ENCODE measurements at places on chromosomes 2 and 18.

GRCh38 chr2:29317077-29317517, 201.9 kb downstream of the CLIP4 start:
- no peak for DNase-seq

GRCh38 chr2:233604826-233605225, 12.6 kb upstream of the UGT1A8 start:
- no peak for DNase-seq

DNA sequence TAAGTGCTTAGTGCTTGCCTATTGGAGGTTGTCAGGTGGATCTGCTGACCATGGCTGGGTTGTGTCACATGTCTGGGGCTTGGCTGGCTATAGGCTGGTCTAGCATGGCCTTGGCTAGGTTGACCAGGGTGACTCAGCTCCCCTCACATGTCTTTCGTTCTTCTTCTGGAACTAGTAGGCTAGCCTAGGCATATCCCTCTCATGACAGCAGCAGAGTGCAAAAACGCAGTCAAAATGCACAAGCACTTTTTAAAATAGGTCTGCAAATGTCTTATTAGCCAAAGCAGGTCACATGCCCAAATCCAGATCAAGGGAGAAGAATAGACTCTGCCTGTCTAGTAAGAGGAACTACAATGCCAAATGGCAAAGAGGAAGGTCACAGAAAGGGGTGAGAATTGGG, 179.7 kb upstream of the ACVR2A start:
- DNase-seq: no peak

DNA sequence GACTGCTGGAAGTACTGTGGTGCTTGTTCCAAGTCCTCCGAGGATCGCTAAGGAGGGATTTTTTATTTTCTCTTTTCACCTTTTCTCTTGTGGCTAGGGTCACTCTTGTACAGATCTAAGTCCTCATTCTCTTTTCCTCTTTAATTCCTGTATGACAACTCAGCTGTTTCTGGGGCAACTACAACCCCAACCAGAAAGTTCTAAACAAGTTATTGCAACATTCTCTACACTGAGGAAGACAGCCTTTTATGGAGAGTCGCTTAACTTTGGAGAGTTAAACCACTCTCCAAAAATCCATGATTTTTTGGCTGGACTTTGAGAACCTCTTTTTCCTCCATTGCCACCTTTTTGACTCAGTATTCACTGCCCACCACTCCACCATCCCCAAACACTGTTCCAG, 74.0 kb upstream of the SESTD1 start:
- DNase-seq: no peak

DNA sequence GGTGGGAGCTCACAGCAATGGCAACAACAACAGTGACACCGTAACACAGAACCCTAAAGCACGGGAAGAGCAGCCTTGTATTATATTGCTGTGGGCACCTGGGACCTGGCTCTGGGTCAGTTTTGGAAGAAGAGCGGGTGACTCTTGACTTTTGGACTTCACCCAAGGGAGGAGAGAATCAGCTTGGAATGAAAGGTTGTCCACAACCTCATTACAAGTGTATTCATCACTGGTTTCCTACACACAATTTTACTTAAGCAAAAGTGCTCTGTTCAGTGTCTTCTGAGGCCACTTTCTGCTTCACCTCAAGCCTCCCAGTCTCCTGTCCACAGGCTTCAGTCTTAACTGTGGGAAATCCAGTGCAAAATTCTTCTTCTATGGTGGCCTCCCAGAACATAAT, 263.8 kb downstream of the KCNE4 start:
- no peak for DNase-seq

DNA sequence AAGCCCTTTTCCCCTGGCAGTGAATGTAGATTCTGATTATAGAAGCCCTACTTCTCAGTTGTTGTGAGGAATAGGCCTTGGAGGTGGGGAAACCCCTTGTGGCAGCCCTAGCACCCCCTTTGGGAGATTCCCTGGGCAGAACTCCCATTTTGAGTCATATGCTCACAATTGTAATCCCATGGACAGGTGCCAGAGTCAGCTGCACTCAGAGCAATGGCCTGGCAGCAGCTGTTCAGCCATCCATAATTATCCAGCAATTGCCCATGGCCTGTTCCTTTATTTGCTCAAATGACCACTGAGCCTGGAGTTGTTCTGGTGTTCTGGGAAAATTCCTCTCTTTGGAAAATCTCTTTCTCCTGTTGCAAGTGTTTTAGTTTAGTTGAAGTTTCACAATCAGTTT, 71.7 kb downstream of the PTRHD1 start:
- no peak for DNase-seq

- no peak for DNase-seq
Observed at GRCh38 chr18:52588931-52589330, 248.9 kb downstream of the DCC start.

DNA sequence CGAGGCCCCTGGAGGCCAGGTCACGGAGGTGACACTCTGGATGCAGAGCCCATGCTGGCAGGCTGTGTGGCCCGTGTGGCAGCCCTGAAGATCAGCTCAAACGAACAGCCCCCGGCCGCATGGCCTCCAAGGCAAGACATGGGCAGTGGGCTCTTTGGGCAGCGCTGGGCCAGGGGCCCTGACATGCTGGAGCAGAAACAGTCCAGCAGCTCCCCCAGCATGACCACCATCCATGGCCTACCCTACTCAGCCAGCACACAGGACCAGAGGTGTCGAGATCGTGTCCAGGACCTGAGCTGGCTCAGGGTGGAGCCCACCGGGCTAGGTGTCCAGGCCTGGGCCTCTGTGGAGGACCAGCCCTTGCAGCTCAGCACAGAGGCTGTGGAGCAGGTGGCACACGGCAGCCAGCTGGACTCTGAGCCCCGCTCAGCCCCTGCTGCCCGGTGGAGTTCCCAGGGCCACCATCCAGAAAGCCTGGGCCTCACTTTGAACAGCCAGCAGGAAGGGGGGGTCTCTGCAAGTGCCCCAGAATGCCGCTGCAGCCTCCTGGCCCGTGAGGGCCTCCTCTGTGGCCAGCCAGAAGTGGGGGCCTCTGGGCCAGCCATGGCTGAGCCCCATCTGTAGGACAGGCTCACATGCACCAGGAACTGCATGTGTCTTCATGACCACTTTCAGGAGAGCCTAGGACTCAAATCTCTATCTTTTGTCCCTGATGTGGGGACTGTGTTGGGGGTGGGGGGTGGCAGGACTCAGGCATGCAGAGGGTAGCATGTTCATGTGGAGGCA, 8.9 kb downstream of the AMER3 start:
- DNase-seq: no peak

DNA sequence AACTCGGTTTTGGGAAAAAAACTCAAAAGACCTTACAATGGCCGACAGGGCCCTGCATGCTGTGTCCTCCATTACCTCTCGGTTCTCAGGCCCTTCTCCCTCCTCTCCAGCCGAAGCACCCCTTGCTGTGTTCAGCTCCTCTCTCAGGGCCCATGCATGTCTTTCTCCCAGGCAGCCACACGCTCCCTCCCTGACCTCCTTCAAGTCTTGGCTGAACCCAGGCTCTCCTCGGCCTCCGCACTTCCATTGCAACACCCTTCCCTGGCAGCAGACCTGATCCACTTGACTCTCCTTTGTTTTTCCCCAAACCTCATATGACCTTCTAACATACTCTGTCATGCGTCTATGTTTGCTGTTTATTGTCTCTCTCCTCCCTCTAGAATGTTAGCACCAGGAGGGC, 114.0 kb downstream of the CYP26B1 start:
- no peak for DNase-seq

DNA sequence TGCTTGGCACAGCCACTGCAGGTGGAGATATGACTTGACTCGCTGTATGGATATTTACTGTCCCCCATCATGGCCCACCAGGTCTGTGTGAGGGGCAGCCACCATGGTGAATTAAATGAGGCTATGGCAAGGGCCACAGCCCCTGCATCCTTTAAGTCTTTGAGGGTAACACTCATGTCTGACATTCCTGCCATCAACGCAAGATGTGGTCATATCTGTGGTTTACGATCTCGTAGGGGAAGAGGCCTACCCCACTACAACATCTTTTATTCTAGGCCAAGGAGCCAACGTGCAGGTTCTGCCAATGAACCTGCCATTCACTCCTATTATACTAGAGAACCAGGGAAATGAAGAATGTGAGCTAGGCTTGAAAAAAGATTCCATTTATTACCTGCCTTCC, 381.6 kb upstream of the ID2 start:
- DNase-seq: no peak

GRCh38 chr2:189046320-189046719, 72.1 kb downstream of the COL3A1 start:
- no peak for DNase-seq

- DNase-seq: no peak
Observed at GRCh38 chr2:213320604-213321003, 36.3 kb downstream of the SPAG16 start.

- DNase-seq: no peak
Observed at GRCh38 chr2:26033270-26033817, 540 bp upstream of the RAB10 start.

GRCh38 chr2:689877-690510, 12.8 kb upstream of the TMEM18 start:
- no peak for DNase-seq

- no peak for DNase-seq
Observed at GRCh38 chr2:85504778-85505261, 34.1 kb upstream of the MAT2A start.

DNA sequence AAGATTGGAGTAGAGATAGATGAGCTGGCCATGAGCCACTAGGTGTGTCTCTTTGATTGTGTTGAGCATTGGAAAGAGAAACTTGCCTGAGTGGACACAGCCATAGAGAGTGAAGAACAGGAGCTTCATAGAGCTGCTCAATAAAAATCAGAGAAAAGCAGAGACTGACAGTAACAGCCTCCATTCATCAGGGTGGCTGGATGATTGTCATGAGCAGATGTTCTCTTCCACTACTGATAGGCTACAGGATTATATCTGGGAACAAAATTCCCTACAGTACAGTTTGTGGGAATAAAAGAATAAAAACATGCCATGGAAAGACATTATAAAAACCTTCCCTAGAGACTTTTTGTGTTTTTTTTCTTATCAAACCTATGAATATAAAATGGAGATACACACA, 404.8 kb upstream of the ACVR2A start:
- no peak for DNase-seq

GRCh38 chr18:63233334-63233733, 86.2 kb downstream of the BCL2 start:
- DNase-seq: peak; percentile 10

DNA sequence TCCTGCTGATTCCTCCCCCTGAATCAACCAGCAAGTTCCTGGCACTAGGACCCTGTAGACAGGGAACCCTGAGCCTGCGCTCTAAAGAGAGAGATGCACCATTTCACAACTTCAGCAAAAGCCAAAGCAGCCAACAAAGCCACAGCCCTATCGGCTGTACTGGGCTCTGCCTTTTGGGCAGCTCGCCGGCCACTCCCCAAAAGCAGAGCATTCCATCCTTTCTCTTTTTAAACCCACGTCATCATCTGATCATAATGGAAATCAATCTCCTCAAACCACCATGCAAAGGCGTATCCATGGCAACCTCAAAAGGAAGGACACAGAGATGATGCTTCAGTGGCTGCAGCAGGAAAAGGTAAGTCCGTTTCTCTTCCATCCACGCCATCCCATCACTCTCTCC, 5.3 kb upstream of the DCTN1 start:
- DNase-seq: no peak

DNA sequence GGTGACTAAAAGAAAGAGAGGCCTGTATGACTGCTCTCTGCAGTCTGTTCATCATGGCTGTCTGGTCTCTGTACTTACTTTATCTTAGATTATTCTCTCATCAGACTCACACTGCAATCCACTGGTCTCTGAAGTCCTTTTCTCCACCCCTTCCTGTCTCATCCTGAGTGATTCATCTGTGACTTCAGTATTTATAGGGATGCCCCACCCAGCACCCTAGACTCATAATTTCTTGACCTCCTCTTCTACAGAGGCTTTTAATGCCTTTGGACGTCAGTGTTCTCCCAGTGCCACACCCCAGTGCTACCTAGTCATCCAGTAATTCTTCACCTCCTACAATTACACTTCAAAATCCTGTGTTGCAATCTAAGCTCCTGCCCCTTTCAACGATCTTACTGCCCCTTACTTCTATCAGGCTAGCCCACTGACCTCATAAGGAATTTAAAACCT, 14.9 kb upstream of the ITPRID2 start:
- DNase-seq: no peak

GRCh38 chr2:64540615-64541014, 16.5 kb downstream of the AFTPH start:
- DNase-seq: no peak

DNA sequence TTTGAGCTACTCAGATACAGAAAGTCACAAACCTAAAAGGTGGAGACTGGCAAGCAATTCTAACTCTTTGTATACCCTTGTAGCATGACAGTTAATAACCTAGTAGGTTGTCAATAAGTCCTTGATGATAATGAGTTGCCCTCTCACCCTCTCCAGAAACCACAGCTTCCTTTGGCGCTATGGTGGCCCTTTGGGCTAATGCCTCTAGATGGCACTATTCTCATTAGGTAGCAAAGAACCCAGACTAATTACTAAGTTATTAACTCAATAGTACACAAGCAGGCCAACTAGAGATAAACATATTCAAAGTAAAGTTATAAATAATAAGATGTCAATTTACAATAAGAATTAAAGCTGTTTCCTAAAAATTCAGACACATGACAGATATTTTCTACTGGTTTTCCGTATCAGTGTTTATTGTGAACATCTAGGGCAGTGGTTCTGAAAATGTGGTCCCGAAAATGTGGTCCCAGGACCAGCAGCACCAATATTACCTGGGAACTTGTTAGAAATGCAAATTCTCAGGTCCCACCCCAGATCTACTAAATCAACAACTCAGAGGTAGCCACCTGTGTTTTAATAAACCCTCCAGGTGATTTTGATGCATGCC, 41.1 kb downstream of the LDAH start:
- no peak for DNase-seq

GRCh38 chr2:59604123-59604522, 949.3 kb downstream of the BCL11A start:
- DNase-seq: no peak

DNA sequence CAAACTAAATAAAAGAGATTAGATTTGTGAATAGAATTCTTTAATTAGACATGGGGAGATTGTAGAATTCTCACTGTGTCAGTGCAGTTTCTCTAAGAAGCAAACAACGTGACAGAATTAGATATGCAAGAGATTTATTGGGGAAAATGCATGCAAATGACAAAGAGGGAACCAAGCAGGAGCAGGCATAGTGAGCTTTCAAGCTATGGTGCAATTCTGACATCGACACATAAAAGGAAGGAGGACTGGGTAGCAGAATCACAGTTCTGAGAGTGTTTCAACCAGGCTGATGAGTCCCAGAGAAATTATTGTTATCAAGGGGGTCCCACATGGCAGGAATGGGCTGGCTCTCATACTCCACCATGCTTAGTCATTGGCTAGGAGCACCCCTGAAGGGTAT, 338.4 kb downstream of the FIGN start:
- no peak for DNase-seq

DNA sequence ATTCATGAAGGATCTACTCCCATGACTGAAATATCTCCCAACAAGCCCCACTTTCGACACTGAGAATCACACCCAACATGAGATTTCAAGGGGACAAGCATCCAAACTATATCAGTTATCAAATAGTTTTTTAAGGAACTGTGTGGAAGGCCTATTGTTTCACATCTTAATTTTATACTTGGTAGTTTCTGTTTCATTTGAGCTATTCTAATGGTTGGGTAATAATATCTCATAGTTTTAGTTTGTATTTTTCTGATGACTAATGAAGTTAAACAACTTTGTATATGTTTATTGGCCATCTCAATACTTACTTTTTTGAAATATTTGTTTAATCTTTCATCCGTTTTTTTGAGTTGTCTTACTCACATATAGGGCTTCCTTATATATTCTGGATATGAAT, 135.0 kb downstream of the SCG2 start:
- no peak for DNase-seq

- no peak for DNase-seq
Observed at GRCh38 chr2:86592547-86593230, 29.4 kb upstream of the CHMP3 start.
